ENCODE measurements at places on chromosomes 13 and 19. TPM values are rescaled to one million over a fixed set of nuclear protein-coding genes. Genes with fewer than 3 reads are reported as not detected.

- no peak for DNase-seq
Measured at GRCh38 chr19:18807861-18808331, 16.8 kb upstream of the COMP start.

- DNase-seq: no peak
Measured at GRCh38 chr13:58994777-58995176, 1169.0 kb downstream of the DIAPH3 start.

- DNase-seq: no peak
Measured at GRCh38 chr13:111844682-111845081, 222.3 kb upstream of the SOX1 start.

GRCh38 chr13:55577082-55577846 lies 1563.5 kb upstream of the PRR20A start:
- no peak for DNase-seq

GRCh38 chr13:52846567-52847321 lies 1.7 kb downstream of the PCDH8 start:
- no peak for DNase-seq

- no peak for DNase-seq
Measured at GRCh38 chr13:94435604-94436226, 43.8 kb downstream of the DCT start.

DNA sequence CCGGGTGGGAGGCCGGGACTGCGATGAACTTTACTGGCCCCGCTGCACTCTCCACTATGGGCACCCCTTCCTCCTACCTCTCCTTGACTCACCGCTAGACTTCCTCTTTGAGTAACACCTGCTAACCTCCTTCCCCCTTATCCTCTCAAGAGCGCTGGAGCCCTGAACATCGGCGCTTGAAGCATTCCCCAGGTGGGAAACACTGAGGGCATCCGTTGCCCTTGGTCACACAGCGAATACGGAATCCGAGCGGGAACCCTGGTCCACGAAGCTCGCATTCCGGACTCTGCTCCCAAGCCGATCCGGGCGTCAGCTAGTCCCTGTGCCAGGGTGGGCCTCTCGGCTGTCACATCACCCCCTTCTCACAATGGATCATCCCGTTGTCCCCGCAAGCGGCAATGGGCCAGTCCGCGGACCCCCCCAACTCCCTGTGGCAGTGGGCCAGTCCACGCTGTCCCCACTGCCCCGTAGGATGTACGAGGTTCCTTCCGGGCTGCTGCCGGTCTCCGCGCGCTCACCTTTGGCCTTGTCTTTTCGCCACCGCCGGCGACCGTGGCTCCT lies 4.2 kb downstream of the LIPE start:
- DNase-seq: no peak

GRCh38 chr13:45464141-45464686 lies 525 bp upstream of the COG3 start:
- DNase-seq: no peak

- DNase-seq: no peak
Measured at GRCh38 chr19:46076951-46077814, 36.4 kb upstream of the IGFL4 start.

GRCh38 chr13:91627952-91628739 lies 229.7 kb downstream of the GPC5 start:
- no peak for DNase-seq

DNA sequence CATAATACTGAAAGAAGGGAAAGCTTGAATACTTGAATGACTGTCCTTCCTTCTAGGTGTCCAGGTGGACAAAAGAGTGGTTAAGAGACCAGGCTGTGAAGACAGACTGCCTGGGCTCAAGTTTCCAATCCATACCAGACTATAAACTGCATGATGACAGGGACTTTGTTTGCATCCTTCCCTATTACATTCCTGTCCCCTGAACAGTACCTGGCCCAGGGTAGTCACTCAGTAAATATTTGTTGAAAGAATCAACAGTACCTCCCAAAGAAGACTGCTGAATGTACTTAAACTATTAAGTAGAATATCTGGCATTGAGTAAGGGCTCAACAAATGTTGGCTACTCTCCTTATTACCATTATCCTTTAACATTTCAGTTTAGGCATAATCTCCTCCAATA lies 29.7 kb downstream of the MIPEP start:
- no peak for DNase-seq

GRCh38 chr19:37079238-37079637 lies 1.0 kb downstream of the ZNF420 start:
- no peak for DNase-seq

- DNase-seq: no peak
Measured at GRCh38 chr13:106649495-106649894, 81.6 kb upstream of the ARGLU1 start.

DNA sequence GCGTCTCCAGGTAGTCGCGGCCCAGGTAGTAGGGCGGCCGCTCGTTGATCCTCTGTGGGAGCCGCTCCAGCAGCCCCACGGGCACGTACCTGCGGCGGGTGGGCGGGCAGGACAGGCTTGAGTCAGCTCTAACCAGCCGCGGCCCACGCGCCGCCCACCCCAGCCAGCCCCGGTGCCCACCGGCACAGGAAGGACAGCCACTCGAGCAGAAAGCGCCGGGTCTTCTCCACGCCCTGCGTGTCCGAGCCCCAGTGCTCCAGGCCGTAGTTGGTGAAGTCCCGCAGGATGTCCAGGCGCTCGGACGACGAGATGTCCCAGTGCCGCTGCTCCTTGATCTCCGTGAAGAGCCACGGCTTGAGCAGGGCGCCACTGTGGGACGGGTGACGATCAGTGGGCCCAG lies 877 bp upstream of the PRR22 start:
- no peak for DNase-seq

DNA sequence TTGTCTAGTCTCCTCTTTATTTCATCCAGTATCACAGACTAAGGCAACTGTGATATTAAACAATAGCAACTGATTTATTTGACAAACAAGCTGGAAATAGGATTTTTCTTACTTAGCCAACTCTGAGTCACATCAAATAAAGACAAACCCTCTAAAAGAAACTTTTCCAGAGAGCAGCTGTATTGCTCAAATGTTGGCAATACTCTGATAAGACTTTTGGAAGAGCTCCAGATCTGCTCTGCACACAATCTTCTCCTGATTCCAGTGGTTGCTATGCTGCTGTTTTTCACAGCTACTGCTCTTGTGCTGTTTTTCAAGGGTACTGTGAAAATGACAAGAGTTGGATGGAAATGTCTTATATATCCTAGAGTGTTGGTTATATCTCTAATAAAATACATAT lies 1479.2 kb downstream of the SLITRK5 start:
- no peak for DNase-seq

DNA sequence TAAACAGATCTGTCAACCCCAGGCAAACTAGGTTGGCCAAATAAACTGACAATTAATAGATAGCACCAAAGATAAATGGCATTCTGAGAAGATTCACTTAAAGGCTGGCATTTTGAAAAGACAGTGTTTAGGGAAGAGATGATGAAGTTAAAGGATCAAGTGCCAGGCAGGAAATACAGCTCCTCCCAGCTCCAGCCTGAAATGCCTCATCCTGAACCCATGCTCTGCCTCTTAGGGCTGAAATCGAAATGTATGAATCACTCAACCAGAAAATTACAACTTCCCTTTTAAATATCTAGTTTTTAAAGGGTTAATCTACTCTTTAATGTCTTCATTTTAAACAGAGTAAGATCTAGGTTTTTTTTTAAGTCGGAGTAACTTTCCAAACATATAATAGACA lies 171.2 kb upstream of the UBL3 start:
- no peak for DNase-seq

DNA sequence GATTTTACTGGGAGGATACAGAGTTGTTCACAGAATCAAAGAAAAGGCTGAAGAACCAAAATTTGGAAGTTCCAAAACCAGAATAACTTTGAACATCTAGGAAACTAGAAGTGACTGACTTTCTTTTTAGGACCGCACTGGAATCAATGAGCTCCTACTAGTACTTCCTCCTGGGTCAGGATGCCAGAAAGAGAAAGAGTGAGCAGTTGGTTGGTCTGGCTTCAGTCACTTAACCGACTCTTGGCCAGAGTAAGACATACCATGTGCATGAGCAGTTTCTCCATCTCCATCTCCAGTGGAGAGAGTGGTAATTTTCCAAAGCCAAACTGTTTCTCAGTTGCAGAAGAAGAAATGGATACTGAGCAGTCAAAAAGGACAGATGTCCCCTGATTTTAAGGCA lies 27.1 kb upstream of the MTUS2 start:
- DNase-seq: no peak

GRCh38 chr13:24687611-24688010 lies 7.4 kb downstream of the ATP12A start:
- no peak for DNase-seq

DNA sequence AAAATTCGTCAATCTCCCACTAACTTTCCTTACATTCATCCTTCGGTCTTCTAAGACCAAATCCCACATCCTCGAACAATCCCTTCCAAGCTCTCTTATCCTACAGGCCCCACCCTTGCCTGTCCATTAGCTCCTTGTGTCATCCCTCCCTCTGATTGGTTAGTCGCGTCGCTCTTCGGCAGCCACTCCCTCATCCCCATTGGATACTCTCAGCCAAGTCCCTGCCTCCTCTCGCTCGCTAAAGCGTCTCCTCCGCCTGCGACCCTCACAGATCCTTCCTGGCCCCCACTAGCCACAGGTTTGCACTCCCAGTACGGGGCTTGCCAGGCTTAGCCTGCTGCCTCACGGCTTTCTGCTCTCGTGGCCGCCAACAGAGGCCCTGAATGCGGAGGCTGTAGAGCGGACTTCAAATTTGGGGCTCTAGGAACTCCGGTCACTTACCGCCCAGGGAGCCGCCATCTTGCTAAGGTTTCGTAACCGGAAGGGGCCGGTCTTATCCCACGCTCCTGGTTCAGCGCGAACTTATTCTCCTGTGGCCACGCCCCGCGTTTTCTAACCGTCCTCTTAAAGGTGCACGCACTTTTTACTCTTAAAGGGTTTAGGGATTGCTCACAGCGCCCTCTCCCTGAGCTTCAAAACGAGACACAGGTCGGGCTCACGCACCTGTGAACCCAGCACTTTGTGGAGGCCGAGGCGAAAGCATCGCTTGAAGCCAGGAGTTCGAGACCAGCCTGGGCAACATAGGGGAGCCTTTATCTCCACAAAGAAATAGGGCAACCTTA lies at the start of gene DMAC2:
DMAC2 (minus strand) TSS at position 472 of the 782 bp plus-strand sequence; CDS start at position 459, 13 bp downstream.
- peak; percentile 94 for DNase-seq

DNA sequence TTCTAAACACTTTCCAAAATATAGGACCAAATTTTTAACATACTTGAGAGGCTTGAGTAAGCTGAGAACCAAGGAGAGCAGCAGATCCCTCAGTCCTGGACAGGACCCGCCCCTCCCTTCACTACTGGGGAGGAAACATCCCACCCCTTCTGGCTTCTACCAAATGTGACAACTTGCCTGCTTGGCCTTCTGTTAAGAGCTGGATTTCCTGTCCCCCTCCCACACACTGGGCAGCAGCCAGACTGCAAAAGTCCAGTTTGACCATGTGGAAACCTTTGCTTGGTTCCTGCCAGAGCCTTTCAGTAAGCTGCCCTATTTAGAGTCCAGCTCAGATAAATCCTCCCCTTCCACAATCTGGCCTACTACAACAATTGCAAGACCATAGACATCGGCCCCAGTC lies 84.3 kb downstream of the FGF14 start:
- DNase-seq: no peak

- no peak for DNase-seq
Measured at GRCh38 chr13:95457294-95457693, 95.2 kb upstream of the CLDN10 start.

DNA sequence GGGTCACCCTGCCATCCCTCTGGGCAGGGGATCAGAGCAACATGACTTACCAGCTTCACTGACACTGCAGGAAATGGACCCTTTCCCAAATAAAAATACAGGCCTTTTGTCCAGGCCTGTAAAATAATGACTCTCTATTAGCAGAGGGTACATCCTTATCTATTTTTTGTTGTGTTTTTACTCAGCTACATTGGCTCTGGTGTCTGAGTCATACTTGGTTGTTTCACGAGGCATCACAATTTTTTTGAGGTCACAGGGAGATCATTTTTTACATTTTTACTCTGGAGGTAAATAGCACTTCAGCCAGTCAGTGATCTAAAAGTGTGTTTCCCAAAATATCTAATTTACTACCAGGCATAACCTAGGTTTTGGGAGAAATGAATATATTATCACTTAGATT lies 6.9 kb upstream of the HTR2A start:
- DNase-seq: no peak

- DNase-seq: no peak
Measured at GRCh38 chr13:113043001-113043630, 62.5 kb upstream of the F7 start.

DNA sequence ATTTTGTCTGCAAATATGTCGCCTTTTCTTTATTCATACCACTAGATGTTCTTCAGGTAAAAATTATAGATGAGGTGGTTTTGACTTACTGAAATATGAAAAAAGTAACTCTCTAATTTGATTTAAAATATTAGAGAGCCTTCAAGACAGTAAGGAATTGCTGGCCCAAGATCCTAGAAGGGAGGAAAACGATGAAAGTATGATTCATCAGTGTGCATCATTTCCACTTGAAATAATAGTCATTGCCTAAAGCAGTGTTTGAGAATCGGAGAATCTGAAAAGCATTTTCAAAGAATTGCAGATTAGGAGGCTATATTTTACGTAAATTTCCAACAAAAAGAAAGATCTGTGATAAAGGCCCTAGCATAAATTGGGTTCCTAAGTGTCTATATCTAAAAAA lies 1707.9 kb upstream of the PRR20A start:
- DNase-seq: no peak

DNA sequence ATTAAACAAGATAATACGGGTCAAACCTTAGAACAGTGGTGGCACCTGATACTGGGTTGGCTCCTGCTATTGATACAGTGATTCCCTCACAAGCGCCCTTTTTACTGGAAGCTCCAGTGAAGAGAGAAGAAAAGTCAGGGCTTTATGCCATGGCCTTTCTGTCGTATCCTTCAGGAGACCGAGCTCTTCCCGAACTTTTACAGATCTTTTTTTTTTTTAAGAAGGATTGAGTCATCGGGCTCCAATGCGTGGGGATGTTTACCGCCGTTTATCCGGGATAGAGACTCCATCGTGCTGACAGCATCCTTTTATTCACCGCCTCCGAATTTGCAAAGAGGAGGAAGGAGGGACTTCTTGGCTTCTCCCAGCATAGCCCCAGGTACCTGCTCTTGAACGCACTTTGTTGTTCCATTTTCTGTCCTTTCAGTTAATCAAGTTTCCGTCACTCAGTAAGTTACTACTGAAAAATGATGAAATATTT lies 574 bp downstream of the ZNF227 start:
- DNase-seq: no peak

DNA sequence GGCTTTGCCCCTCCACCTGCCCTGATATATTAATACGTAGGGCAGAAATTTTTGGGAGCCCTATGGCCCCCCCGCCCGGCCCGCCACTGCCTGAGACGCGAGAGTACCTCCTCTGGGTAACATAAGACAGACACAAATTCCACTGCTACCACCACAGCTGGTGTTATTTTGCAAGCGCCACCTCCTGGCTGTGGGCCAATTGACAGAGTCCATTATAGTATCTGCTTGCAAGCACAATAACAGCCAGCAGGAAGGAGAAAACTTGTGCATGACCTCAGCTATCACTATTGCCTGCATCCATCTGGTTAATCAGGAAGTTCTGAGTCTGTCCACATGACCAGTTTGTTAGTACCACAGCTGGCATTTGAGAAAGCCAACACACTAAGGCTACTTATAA lies 25.3 kb upstream of the OR10H2 start:
- DNase-seq: no peak

The TNFAIP8L1 gene
- 10.3 TPM for total RNA-seq

The CGB3 gene
- not detected for total RNA-seq

The PNMA8A gene
- not detected for total RNA-seq

The ZNF66 gene
- 13.4 TPM for total RNA-seq

The PCDH20 gene
- total RNA-seq: not detected

The ELSPBP1 gene
- total RNA-seq: not detected

The TYROBP gene
- total RNA-seq: 235 TPM

The SHISA7 gene
- not detected for total RNA-seq

The COL5A3 gene
- not detected for total RNA-seq

The CHMP2A gene
- total RNA-seq: 99.9 TPM

The KCNC3 gene
- 25.8 TPM for total RNA-seq
